ENCODE measurements at places on chromosomes 3 and 15.

DNA sequence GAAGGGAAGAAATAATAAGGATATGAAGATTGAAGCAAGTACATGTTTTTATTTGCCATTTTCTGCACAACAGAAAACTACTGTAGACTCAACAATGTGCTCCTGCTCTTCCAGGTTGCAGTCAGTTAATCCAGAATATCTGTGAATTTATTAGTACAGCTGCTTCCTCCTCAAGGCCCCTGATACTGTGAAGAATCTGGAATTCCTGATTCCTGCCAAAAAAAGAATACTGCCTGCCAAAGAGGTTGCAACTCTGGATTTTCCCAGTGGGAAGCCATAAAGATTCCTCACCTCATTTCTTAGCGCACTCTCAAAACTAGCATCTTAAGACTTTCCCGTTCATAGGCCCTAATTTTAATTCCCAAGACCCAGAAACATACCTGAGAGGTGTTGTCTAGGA, 33.6 kb upstream of the LRRC3B start:
- H3K4me1 ChIP-seq: no peaks in the 10 kb centered on the region
- H3K27me3 ChIP-seq: no peaks in the 10 kb centered on the region
- DNase-seq: no peak
- no peak overlapping the region for H3K4me3 ChIP-seq

GRCh38 chr15:70584441-70584837, 178.9 kb downstream of the UACA start:
- H3K27ac ChIP-seq: no peak overlapping the region
- H3K27me3 ChIP-seq: no peaks in the 10 kb centered on the region
- no peak for DNase-seq

GRCh38 chr3:67678665-67679064, 24.3 kb upstream of the SUCLG2 start:
- no peaks in the 10 kb centered on the region for H3K36me3 ChIP-seq
- peak overlapping the region; percentile 63 for H3K27ac ChIP-seq
- H3K4me3 ChIP-seq: no peak overlapping the region
- H3K27me3 ChIP-seq: no peaks in the 10 kb centered on the region

DNA sequence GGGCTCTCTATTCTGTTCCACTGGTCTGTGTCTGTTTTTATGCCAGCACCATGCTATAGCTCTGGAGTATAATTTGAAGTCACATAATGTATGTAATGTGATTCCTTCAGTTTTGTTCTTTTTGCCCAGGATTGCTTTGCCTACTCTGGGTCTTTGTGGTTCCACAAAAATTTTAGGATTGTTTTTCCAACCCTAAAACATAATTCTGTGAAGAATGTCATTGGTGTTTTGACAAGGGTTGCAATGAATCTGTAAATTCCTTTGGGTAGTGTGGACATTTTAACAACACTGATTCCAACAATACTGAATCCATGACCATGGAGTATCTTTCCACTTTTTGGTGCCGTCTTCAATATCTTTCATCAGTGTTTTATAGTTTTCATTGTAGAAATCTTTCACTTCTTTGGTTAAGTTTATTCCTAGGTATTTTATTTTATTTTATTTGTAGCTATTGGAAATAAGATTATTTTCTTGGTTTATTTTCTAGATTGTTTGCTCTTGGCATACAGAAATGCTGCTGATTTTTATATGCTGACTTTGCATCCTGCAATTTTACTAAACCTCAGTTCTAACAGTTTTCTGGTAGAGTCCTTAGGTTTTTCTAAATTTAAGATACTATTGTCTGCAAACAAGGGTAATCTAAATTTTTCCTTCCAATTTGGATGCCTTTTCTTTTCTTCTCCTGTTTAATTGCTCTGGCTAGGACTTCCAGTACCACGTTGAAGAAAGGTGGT, 29.7 kb downstream of the TJP1 start:
- no peaks in the 10 kb centered on the region for H3K4me1 ChIP-seq
- no peak overlapping the region for H3K4me3 ChIP-seq
- H3K27ac ChIP-seq: no peak overlapping the region

DNA sequence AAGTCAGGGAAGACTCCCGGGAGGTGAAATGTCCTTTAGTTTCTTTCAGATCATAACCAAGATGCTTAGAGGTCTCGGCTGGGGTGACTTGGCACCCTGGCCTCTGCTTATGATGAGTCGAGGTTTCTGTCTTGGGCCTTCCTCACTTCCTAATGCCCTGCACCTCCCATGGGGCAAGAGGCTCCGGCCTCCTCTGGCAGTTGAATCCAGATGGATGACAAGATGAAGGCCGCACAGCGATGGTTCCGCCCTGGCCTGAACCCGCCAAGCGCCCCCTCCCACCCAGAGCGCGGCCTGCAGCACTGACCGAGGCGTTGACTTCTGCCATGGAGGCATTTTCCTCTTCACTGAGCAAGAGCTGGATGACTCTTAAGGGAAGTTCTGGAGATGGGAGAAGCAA, 31.3 kb downstream of the MUC20 start:
- no peak for DNase-seq
- no peak overlapping the region for H3K4me3 ChIP-seq
- peaks cover 6% of the 10 kb centered on the region for H3K4me1 ChIP-seq

GRCh38 chr3:31462050-31462569, 70.6 kb upstream of the STT3B start:
- no peaks in the 10 kb centered on the region for H3K36me3 ChIP-seq
- H3K4me3 ChIP-seq: no peak overlapping the region
- H3K4me1 ChIP-seq: no peaks in the 10 kb centered on the region
- no peaks in the 10 kb centered on the region for H3K27me3 ChIP-seq
- DNase-seq: no peak
- H3K27ac ChIP-seq: no peak overlapping the region

- H3K36me3 ChIP-seq: no peaks in the 10 kb centered on the region
- no peak for DNase-seq
- no peak overlapping the region for H3K4me3 ChIP-seq
- no peaks in the 10 kb centered on the region for H3K27me3 ChIP-seq
- H3K27ac ChIP-seq: no peak overlapping the region
- no peaks in the 10 kb centered on the region for H3K4me1 ChIP-seq
These were observed 60.7 kb downstream of the EXOG start for GRCh38 chr3:38556640-38557358.

- H3K4me3 ChIP-seq: no peak overlapping the region
- H3K4me1 ChIP-seq: no peaks in the 10 kb centered on the region
These were observed 3.1 kb downstream of the MYRIP start for GRCh38 chr3:39812537-39812936.

- no peaks in the 10 kb centered on the region for H3K36me3 ChIP-seq
- no peak overlapping the region for H3K27ac ChIP-seq
- no peak for DNase-seq
- H3K4me3 ChIP-seq: no peak overlapping the region
These were observed 82.3 kb downstream of the CHSY1 start for GRCh38 chr15:101169495-101170071.

DNA sequence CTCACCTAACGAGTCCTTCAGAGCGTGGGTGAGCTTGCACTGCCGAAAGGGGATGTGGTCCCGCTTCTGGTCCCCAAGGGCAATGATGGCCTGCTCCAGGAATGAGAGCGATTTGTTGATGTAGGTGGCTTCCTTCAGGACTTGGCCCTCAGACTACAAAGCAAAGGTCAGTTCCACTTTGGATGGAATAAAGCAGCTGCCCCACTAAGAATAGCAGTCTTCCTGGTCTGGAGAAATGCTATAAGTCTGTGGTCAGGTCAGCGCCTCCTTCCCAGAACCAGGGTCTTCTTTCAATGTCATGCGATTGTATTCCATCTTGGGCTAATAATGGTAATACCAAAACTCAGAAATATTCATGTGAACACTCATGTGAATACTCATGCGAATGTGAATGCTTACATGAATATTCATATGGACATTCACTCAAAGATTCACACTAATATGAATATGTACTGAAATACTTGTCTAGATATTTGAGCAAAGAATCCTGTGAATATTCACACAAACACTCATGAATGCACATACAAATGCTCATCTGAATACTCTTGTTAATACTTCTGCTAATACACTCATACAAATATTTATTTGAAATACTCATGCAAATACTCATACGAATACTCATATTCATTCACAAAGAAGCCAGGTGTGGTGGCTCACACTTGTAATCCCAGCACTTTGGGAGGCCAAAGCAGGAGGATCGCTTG, 16.7 kb downstream of the KIF9 start:
- no peaks in the 10 kb centered on the region for H3K27me3 ChIP-seq
- H3K36me3 ChIP-seq: no peaks in the 10 kb centered on the region
- no peak overlapping the region for H3K4me3 ChIP-seq
- no peak for DNase-seq
- no peak overlapping the region for H3K27ac ChIP-seq

DNA sequence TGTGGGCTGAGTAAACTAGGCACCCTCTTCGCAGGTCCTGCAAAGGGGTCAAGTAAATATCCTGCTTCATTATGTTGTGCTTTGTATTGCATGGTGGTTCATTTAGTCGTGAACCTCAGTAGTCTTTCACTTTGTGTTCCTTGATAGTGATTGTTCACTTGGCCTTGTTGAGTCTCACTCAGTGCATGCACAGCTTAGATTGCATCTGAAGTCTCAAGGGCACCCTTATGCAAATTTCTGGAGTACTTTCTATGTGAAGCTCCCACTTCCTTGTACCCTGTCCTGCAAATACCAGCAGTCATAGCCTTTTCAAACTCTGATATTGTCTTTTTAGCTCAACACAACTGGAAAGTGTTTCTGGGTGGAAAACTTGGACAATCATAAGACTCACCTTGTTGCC, 519.2 kb downstream of the NAALADL2 start:
- peaks cover 13% of the 10 kb centered on the region for H3K4me1 ChIP-seq
- H3K27me3 ChIP-seq: no peaks in the 10 kb centered on the region
- no peaks in the 10 kb centered on the region for H3K36me3 ChIP-seq
- peak; percentile 54 for DNase-seq
- H3K27ac ChIP-seq: 0 out of 2 replicates have a peak overlapping the region, but pooled peaks have one; percentile 4

GRCh38 chr3:127753898-127754410, 68.4 kb downstream of the MGLL start:
- no peak for DNase-seq
- H3K27ac ChIP-seq: no peak overlapping the region
- no peaks in the 10 kb centered on the region for H3K36me3 ChIP-seq
- H3K4me1 ChIP-seq: peaks cover 23% of the 10 kb centered on the region
- no peaks in the 10 kb centered on the region for H3K27me3 ChIP-seq
- no peak overlapping the region for H3K4me3 ChIP-seq

- peak overlapping the region; percentile 95 for H3K27ac ChIP-seq
- DNase-seq: no peak
- no peaks in the 10 kb centered on the region for H3K36me3 ChIP-seq
- no peaks in the 10 kb centered on the region for H3K27me3 ChIP-seq
- H3K4me1 ChIP-seq: peaks cover 34% of the 10 kb centered on the region
These were observed 13.3 kb upstream of the SSUH2 start for GRCh38 chr3:8657804-8658305.

DNA sequence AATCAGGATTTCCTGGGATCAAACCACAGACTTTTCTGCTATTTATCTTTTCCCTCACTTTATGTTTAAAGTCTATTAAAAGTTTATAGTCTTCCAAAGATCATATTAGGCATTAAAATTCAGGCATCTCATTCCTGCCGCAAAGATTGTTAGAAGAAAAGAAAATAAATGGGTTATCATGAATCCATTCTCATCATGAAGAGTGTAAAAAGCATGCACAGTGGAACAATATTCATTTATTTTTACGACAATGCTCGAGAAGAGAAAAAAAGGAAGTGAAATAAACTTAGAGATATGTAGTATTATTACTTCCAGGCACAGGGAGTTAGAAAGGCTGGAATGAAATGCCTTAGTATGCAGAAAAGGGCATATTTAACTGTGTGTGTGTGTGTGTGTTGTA, 213.7 kb upstream of the PLSCR5 start:
- DNase-seq: no peak
- H3K27ac ChIP-seq: no peak overlapping the region
- no peaks in the 10 kb centered on the region for H3K4me1 ChIP-seq
- H3K36me3 ChIP-seq: no peaks in the 10 kb centered on the region

DNA sequence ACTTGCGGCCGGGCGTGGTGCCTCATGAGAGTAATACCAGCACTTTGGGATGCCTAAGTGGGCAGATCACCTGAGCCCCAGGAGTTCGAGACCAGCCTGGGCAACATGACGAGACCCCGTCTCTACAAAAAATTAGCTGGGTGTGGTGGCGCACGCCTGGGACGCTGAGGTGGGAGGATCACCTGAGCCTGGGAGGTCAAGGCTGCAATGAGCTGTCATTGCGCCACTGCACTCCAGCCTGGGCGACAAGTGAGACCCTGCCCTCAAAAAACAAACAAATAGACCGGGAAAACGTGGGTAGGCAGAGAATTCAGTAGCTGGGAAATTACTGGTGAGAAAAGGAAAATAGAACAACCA, 667 bp downstream of the UMPS start:
- no peaks in the 10 kb centered on the region for H3K27me3 ChIP-seq
- peak overlapping the region; percentile 96 for H3K4me3 ChIP-seq
- 0 out of 2 replicates have a peak, but pooled peaks cover 5% of the 10 kb centered on the region for H3K4me1 ChIP-seq
- H3K36me3 ChIP-seq: no peaks in the 10 kb centered on the region
- DNase-seq: no peak
